Stimulated activated CD4-positive, alpha-beta T cell treated with anti-CD3 and anti-CD28 coated beads, TNF-alpha, amount 100 ng/mL, for 4 hours (primary cell): ENCODE measurements at places on chromosomes 1 and 21.

DNA sequence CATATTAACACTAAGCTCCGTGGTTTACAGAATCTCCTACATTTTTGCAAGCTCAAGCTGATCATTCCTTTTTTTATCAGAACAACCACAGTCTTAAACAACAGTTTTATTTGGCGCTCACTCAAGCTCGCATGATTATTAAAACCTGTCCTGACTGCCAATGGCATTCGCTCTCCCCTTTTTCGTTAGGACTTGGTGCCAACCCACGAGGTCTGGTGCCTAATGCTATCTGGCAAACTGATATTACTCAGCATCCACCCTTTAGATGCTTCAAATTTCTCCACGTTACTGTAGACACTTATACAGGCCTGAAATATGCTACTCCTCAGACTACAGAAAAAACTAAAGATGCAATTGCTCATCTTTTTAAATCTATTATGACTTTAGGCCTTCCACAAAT is 23.0 kb upstream of the ITLN1 start:
- no peak for DNase-seq

GRCh38 chr21:46150073-46150472 is 5.3 kb downstream of the FTCD start:
- no peak for DNase-seq

DNA sequence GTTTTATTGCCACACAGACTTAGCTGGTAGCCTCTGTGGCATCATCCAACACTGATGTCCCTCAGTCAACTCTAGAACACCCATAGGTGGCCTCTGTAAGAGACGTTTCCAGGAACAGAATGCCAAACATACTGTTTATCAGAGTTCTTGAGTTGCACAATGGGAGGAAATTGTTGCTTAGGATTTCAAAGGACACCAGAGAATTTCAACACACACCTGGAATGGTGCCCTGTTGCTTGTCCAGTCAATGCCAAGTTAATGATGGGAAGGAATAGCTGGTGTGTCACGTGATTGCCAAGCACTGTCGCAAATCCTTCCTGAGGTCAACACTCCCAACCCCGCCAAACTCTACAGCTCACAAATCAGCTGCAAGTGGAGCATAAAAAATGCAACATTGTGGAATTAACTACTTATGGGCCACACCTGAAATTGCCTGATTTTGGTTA is 28.6 kb upstream of the DUSP23 start:
- no peak for DNase-seq

- DNase-seq: no peak
These were observed 78.2 kb upstream of the F3 start for GRCh38 chr1:94619731-94620130.

DNA sequence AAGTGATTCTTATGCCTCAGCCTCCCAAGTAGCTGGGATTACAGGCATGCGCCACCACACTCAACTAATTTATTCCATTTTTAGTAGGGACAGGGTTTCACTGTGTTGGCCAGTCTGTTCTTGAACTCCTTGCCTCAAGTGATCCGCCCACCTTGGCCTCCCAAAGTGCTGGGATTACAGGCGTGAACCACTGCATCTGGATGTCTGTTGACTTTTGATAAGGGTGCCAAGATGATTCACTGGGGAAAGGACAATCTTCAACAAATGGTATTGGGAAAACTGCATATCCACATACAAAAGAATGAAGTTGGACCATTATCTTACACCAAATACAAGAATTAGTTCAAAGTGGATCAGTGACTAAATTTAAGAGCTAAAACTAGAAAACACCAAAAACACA is 19.8 kb downstream of the RO60 start:
- no peak for DNase-seq

DNA sequence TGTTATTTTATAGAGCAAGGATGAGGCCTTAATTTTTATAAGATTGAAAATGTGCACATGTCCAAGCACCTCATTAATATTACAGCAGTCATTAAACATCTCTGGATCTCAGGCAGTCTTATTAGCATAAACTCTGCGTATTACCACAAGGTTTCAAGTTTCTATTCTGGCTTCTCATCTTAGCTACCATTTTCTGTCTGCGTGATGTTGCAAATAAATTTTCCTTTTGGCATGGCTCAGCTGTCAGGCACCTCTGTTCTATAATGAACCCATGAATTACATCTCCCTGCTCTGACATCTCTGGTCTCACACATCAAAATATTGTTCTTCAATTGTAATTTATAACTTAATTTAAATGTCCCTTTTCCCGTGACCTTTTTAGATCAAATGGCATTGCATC is 156.5 kb downstream of the SLC45A1 start:
- no peak for DNase-seq

DNA sequence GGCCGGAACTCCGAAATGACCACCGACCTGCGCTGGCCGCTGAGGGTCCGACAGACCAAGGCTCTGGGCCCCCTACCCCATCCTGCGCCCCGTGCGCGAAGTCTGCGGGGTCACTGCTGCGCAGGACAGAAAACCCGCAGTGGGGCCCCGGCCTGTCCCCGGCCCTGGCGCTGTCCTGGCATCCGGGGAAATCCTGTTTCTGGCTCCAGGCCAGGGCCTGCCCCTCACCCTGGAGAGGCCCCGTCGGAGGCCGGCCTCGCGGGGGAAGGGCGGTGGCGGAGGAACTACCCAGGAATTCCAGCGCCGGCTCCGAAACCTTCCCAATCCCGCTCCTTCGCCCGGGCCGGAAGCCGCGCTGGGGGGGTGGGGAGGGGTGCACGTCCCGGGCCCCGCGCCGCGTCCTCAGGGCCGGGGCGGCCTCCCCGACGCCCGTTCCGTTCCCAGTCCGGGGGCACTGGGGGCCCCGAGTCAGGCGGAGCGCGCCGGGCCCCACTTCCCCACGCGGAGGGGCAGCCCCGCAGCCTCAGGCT is 77.0 kb downstream of the MORN1 start:
- no peak for DNase-seq

- DNase-seq: no peak
These were observed 36.7 kb downstream of the ERI3 start for GRCh38 chr1:44318097-44319088.

DNA sequence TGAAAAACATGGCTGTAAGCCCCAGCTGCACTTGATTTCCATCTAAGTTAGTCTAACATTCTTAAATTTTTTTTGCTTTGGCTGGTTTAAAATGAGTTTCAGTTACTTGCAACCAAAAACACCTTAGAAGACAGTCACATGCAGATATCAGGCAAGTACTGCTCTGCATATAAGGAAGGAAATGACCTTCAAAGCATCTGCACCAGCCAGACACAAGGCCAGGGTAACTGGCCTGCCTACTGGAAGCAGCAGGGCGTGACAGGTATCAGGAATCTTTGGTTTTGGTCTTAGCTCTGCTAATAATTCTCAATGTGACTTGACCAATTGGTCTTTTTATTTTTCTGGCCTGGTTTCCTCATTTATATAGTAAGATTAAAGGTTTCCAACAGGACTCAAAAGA is 33.5 kb downstream of the SCYL3 start:
- DNase-seq: no peak

- no peak for DNase-seq
These were observed 27.7 kb upstream of the SPOCD1 start for GRCh38 chr1:31843506-31843905.
